Activated CD4-positive, alpha-beta memory T cell treated with anti-CD3 and anti-CD28 coated beads, Interleukin-2, amount 10 ng/mL, durations not matched to agents 7 days and 5 days (primary cell): ENCODE measurements at places on chromosomes 1 and 21. TPM values are rescaled to one million over a fixed set of nuclear protein-coding genes. Genes with fewer than 3 reads are reported as not detected.

The KLF17 gene
- not detected for total RNA-seq

The AVPR1B gene
- total RNA-seq, result not detected

The USP24 gene
- total RNA-seq, result 35.6 TPM

The NR5A2 gene
- 0.15 TPM for total RNA-seq

The CCDC27 gene
- not detected for total RNA-seq

The PEAR1 gene
- not detected for total RNA-seq

The BOLA1 gene
- total RNA-seq, result 27.2 TPM

The CFHR2 gene
- not detected for total RNA-seq

The HLX gene
- total RNA-seq, result 0.20 TPM

The KRTAP13-2 gene
- not detected for total RNA-seq

DNA sequence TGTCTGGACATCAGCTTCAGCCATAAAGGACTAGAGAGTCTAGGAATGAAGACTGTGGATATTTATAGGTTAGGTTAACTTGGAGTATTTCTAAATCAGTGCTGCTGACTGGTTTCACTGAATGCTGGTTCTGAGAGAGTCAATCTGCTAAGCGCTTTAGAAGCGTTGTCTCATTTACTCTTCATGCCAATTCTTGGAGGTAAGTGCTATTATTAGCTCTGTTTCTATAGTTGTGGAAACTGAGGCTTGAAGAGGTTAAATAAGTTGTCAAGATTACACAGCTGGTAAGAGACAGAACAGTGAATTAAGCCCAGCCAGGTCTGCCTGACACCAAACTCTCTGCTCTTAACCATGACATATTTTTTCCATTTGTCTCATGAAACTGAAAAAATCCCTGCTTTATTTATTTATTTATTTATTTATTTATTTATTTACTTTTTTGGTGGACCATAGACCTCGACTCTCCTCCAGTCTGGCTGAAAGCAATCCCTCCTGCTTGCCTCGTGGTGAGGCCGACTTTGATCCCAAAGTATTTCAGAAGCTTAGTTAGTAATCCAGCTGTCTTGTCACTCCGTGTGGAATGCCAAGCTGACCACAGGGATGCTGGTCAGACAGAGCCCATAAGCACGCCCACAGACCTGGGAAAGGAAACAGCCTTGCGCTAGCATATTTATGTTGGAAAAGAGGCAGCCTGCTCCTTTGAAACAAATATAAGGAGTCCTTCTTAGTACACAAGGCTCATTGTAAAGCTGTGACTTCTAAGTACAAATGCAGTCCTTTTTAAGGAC lies 16.9 kb downstream of the NTMT2 start:
- no peaks in the 10 kb centered on the region for H3K27me3 ChIP-seq
- H3K4me1 ChIP-seq, result peaks cover 2% of the 10 kb centered on the region
- no peaks in the 10 kb centered on the region for H3K36me3 ChIP-seq

DNA sequence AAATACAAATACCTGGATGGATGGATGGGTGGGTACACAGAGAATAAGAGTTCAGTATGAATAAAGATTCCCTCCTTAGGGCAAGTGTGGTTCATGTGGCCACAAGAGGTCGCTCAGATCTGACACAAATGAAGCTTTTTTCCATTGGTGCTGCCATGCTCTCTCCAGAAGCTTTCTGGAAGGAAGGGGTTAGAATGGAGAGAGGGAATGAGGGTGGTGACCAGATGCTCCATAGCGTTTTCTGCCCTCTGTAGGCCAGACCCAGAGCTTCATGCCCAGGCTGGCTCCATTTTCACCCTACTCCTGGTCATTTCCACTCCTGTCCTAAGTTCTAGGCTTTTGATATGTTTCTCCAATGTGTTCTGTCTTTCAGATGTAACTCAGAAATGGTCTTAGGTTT lies 3.3 kb upstream of the FCRL6 start:
- DNase-seq, result peak; percentile 52
- no peak overlapping the region for H3K27ac ChIP-seq
- H3K36me3 ChIP-seq, result no peaks in the 10 kb centered on the region
- H3K27me3 ChIP-seq, result peaks cover 41% of the 10 kb centered on the region

DNA sequence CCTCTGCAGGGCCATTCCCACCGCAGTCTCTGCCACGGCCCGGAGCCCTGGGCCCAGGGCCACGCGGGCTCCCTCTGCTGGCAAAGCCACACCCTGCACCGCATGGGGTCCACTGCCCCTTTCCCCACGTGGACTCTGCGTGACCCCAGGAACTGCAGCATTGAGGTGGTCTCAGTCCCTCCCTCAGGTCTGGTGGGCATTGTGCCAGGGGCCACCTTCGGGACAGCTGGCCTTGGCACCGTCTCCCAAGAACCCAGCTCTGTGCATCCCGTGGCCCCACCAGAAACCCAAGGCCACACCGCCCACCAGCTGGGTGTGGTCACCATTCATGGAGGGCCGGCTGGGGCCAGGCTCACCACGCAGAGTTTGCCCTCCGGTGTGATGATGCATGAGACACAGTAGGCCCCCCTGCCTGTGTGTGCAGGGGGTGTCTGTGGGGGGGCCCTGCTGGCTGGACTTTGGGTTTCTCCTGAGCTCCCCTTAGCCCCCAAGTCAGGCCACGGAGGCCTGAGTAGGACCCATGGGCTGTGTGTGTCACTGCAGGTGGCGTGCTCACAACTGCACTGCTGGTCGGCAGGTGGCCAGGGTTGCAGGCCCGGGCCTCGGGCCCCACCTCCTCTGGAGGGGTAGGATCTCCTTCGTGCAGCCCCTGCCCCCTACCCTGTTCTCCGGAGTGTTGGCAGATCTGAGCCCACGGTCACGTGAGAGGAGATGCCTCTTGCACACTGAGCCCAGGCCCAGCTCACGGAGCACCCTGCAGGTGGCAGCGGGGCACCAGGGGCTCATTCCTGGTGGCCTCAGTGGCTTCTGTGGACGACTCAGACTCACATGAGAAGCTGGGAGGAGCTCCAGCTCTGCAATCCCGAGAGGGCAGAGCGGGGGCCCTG lies 5.8 kb downstream of the VWA1 start:
- peaks cover 5% of the 10 kb centered on the region for H3K27me3 ChIP-seq
- H3K36me3 ChIP-seq, result no peaks in the 10 kb centered on the region
- H3K4me3 ChIP-seq, result no peak overlapping the region
- peaks cover 1% of the 10 kb centered on the region for H3K4me1 ChIP-seq

- DNase-seq, result no peak
- H3K36me3 ChIP-seq, result no peaks in the 10 kb centered on the region
- peaks cover 14% of the 10 kb centered on the region for H3K27me3 ChIP-seq
- H3K4me3 ChIP-seq, result no peak overlapping the region
- no peak overlapping the region for H3K27ac ChIP-seq
These were observed 16.7 kb downstream of the FRRS1 start for GRCh38 chr1:99749504-99750347.

DNA sequence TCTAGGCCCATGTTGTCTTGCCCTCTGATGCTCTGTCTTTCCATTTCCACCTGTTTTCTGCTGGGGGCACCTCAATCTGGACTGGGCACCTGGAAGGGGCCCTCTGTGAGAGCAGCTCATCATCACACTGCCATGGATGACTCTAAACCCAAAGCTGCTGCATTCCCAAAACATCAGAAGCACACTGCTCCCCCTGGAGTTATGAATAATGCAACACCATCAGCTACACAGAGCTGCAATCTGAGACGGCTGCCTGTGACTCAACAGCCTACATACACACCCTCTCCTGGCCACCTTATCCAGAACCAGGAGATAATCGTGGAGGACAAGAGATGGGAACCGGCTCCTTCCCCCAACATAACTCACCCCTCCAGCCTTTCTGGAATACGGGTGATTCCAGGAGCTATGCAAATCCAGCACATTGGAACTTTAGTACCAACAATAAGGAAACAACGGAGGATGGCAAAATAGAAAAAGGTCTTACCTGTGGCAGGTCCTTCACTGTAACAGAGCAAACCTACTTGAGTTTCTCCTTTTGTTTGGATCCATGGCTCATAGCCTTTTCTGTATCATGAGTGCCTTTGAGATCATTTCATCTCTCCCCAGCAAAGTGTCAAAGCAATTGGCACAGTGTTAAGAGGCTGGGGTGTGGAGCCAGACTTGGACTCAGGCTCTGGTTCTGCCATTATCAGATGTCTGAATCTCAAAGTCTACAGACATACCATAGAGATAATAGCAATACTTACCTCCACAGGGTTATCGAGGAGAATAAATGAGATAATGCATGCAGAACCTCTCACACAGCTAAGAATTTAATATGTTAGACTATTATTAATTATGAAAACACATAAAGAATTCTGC lies 29.3 kb downstream of the AK2 start:
- no peaks in the 10 kb centered on the region for H3K27me3 ChIP-seq
- H3K4me1 ChIP-seq, result peaks cover 20% of the 10 kb centered on the region
- no peak overlapping the region for H3K27ac ChIP-seq
- peaks cover 70% of the 10 kb centered on the region for H3K36me3 ChIP-seq
- no peak for DNase-seq
- no peak overlapping the region for H3K4me3 ChIP-seq

DNA sequence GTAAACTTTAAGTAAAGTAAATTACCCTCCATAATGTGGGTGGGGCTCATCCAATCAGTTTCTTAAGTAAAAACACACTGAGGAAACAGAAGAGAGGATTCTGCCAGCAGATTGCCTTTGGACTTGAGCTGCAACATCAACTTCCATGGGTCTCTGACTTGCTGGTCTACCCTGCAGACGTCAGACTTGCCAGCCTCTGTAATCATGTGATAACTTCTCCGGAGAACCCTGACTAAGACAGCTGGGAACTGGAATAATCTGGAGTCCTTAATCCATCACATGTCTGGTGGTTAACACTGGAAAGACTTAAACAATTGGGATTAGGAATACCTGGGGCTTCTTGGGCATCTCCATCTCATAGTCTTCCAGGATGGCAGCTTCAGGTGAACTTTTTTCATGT lies 13.2 kb upstream of the CEP350 start:
- H3K4me3 ChIP-seq, result no peak overlapping the region
- H3K4me1 ChIP-seq, result peaks cover 3% of the 10 kb centered on the region
- H3K36me3 ChIP-seq, result no peaks in the 10 kb centered on the region
- H3K27ac ChIP-seq, result no peak overlapping the region
- no peak for DNase-seq

DNA sequence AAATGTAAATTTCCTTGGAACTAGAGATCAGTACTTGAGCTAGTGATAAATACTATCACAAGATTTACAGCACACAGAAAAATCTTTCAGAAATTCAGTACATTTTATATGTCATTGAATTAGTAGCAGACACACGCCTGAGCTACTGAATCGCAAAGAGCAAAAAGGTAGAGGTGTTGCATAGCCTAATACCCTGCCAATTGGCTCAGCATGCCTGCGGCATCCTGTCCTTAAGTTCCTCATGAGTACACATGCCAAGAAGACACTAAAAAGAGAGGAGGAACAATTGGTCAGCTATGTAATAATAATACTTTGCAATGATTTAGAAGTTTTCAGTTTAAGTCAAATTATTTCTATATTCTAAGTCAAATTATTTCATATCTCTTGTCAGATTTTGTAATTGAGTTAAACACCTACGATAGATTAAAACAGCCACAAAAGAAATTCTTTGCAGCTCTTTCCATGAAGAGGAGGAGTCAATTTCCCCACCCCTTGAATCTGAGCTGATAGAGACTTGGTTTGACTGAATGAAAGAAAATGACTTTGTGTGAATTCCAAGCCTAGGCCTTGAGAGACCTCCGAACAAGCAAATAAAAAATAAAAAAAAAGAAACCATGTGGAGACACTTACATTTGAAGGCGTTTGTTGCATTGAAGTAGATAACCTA lies 36.2 kb upstream of the PKN2 start:
- no peaks in the 10 kb centered on the region for H3K4me1 ChIP-seq
- DNase-seq, result no peak
- no peaks in the 10 kb centered on the region for H3K36me3 ChIP-seq
- H3K4me3 ChIP-seq, result no peak overlapping the region

DNA sequence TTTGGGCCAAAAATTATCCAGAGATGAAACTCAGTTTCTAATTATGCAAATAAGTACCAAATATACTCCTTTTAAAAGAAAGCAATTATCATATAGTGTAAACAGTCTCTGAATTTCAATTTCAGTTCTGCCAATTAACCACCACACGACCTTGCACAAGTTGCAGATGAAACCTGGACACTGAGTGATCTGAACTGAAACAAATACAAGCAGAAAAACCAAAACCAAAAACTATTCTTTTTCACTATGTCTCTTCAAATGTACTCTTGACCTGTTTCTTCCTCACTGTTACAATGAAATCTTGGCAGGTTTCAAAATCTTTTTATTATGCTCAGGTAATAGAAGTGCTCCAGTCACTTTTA lies 79.2 kb downstream of the TYW3 start:
- H3K27me3 ChIP-seq, result peaks cover 5% of the 10 kb centered on the region
- H3K36me3 ChIP-seq, result no peaks in the 10 kb centered on the region
- no peak overlapping the region for H3K27ac ChIP-seq
- no peaks in the 10 kb centered on the region for H3K4me1 ChIP-seq
- no peak overlapping the region for H3K4me3 ChIP-seq
- DNase-seq, result no peak

DNA sequence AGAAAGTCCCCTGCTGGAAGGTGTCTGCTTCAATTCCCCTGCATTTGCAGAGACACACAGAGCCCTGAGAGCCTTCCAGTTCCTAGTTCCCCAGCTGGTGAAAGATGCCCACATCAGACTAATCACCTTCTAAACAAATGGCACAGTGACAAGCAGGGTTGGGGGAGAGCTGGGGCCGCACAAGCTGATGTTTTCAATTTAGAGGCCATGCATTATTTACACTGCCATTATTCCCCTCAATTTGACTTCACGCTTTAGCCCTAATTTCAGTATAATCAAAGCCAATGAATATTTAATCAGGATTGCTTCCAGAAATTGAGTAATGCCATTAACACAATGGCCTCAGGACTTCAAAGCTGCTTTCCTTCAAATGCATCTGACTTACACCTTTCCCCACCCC lies 81.5 kb downstream of the BEND5 start:
- H3K4me3 ChIP-seq, result no peak overlapping the region
- no peaks in the 10 kb centered on the region for H3K27me3 ChIP-seq
- no peak for DNase-seq

DNA sequence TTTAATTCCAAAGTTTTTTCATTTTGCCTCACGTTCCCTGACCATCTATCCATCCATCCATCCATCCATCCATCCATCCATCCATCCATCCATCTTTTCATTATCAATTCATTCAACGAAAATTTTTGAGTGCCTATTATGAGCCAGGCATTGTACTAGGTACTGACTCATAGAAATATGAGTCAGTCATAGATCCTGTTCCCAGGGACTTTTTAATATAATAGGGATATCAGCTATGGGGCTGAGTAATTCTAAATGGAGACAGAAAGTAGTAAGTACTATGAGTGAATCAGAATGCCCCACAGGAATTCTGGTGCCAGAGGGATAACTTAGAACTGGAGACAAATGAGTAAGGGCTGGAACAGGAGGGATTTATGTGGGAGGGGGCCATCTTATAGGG lies 49.8 kb upstream of the GNG12 start:
- H3K36me3 ChIP-seq, result no peaks in the 10 kb centered on the region
- H3K4me3 ChIP-seq, result no peak overlapping the region
- no peaks in the 10 kb centered on the region for H3K4me1 ChIP-seq
- DNase-seq, result no peak
- H3K27ac ChIP-seq, result no peak overlapping the region
